ENCODE measurements at places on chromosomes 1 and 21. TPM values are rescaled to one million over a fixed set of nuclear protein-coding genes. Genes with fewer than 3 reads are reported as not detected.

The FBXO42 gene
- 10.8 TPM for total RNA-seq

The PCP4L1 gene
- total RNA-seq: not detected

GRCh38 chr1:11539850-11540772 is 61.2 kb downstream of the DISP3 start:
- no peak for DNase-seq

DNA sequence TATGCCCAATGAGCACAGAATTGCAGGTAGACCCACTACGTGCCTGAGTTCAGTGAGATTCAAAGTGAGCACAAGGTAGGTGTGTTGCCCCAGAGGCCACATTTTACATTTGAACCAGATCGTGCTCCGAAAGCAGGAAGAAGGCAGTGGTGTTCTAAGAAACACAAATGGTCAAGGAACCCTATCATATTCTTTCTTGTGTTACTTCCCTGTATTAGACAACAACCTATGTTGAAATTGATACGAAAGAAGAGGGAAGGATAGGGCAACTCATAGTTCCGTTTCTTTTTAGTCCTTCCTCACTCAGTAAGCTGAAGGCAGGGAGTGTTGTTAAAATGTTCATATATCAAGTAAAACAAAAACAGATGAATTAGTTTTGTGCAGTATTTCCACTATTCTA is 33.9 kb downstream of the OLFML2B start:
- DNase-seq: no peak

DNA sequence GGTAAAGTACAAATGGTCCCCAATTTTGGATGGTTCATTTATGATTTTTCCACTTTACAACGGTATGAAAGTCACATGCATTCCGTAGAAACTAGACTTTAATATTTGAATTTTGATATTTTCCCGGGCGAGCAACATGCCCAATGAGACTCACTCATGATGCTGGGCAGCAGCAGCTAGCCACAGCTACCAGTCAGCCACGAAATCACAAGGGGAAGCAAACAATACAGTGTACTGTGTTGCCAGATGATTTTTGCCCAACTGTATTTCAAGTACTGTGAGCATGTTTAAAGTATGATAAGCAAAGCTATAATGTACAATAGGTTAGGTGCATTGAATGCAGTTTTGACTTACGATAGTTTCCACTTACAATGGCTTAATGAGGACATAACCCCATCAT is 266.8 kb downstream of the VAV3 start:
- DNase-seq: no peak

- DNase-seq: no peak
Measured at GRCh38 chr1:61184714-61185106, 102.3 kb downstream of the NFIA start.

GRCh38 chr1:234611225-234611846 is 1.4 kb upstream of the IRF2BP2 start:
- DNase-seq: peak; percentile 97

The PWP2 gene
- total RNA-seq: 20.5 TPM

Measured in HT-29 (cell line).